ENCODE measurements at places on chromosomes 11 and 22. TPM values are rescaled to one million over a fixed set of nuclear protein-coding genes. Genes with fewer than 3 reads are reported as not detected.

DNA sequence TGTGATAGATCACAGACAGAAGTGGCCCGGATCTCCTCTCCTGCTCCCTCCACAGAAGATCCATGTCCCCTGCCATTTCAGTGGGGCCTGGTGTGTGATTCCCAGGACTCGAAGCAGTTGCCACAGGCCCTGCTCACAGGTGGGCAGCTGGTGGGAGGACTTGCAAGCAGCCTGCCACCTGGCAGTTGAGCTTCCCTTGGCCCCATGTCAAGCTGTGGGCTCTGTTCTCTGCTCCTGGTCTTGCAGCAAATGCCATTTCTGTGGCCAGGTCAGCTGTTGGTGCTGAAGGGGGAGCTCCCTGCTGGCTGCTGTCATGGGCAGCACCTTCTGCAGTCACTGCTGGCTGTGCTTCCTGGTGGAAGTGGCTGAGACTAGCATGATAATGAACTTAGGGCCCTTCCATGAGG, 59.1 kb upstream of the SLC22A12 start:
- no peaks in the 10 kb centered on the region for H3K36me3 ChIP-seq
- peaks cover 44% of the 10 kb centered on the region for H3K27me3 ChIP-seq
- no peaks in the 10 kb centered on the region for H3K4me1 ChIP-seq
- H3K27ac ChIP-seq: no peak overlapping the region

Gene OR8D1
- not detected for total RNA-seq

Gene CALCA
- 0.41 TPM for total RNA-seq

Gene BACE1
- 24.1 TPM for total RNA-seq

Gene MYEOV
- 0.47 TPM for total RNA-seq

DNA sequence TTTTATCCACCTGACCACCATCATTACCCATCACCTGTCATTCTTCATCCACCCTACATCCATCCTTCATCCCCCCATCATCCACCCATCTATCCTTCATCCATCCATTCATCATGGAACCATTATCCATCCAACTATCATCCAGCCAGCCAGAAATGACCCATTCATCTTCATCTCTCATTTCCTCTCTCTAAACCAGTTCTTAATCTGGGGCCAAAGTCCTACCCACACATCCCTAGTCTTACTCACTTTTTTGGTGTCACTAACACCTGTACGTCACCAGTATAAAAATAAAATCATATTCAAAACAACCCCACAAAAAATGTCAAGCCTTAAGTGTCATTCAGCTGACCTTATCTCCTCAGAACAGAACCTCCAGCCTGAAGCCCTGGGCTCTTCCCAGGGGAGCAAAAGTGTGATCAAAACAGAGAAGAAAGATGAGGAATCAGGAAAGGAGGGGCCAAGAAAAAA, 12.3 kb downstream of the SPI1 start:
- H3K4me3 ChIP-seq: no peak overlapping the region
- no peaks in the 10 kb centered on the region for H3K27me3 ChIP-seq
- no peaks in the 10 kb centered on the region for H3K36me3 ChIP-seq
- H3K27ac ChIP-seq: no peak overlapping the region

DNA sequence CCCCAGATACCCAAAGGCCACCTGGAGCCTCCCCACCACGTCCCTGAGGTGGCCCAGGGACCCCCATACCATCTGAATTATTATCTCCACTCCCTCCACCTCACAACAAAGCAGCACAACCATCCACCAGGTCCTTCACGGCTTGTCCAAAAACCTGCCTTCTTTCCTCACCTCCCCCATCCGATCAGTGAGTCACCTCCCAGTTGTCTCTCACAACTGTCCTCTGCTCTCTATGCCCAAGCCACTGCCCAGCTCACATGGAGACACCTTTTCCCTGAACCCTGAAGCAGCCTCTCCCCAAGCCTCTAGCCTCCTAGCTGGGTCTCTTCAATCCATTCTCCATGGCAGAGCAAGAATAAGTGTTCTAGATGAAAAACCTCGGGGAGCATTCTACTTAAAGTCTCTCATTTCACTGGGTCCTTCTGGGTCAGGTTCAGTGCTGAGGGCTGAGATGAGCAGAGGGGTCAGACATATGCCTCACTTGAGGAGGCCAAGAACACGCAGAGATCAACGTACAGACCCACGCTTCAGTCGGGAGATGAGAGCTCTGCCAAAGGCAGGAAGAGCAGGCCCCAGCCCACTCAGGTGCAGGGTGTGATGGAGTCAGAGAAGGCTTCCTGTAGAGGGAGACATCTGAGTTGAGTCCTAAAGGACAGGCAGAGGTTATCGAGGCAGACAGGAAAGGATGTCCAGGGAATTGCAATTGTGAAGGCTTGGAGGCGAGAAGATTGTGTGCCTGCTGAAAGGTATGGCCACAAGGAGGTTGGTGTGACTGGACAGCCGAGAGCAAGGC, 74.7 kb downstream of the PDE2A start:
- no peaks in the 10 kb centered on the region for H3K36me3 ChIP-seq
- no peak for DNase-seq
- no peak overlapping the region for H3K4me3 ChIP-seq
- H3K27ac ChIP-seq: no peak overlapping the region
- no peaks in the 10 kb centered on the region for H3K4me1 ChIP-seq

Gene MS4A6A
- 128 TPM for total RNA-seq

Gene ANO9
- total RNA-seq: 20.2 TPM

DNA sequence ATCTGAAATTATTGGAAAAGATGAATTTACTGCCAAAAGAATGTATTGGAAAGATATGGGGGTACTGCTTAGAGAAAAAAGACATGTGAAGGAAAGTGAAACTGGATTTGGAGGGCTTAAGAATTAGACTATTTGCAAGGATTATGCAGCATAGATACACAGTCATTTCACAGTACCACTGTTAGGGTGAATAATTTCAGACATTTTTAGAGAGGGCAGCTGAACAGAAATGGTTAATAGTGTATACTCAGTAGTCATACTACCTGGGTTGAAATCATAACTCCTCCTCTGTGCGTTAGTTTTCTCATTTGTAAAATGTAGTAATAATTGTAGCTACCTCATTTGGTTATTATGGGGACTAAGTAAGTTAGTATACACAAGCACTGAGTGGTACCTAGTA, 33.0 kb downstream of the GAS2 start:
- H3K4me3 ChIP-seq: no peak overlapping the region
- no peak overlapping the region for H3K27ac ChIP-seq
- H3K4me1 ChIP-seq: no peaks in the 10 kb centered on the region
- H3K36me3 ChIP-seq: no peaks in the 10 kb centered on the region
- H3K27me3 ChIP-seq: no peaks in the 10 kb centered on the region

Gene OR6T1
- not detected for total RNA-seq

DNA sequence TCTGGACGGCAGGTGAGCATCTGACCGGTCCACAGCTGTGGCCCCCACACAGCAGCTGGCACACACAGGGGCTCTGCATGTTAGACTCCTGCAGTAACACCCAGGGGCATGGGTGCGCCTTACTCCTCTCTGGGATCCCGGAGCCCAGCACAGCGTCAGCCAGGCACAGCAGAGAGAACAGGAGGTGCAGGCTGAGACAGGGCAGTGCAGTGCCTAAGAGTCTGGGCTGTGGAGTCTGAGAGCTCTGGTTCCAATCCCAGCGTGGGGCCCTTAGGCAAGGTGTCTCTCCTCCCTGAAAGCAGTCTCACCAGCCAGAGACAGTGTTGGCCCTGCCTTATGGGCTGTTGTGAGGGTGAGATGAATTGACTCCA, 2.3 kb downstream of the NUDT8 start:
- no peaks in the 10 kb centered on the region for H3K36me3 ChIP-seq
- peaks cover 20% of the 10 kb centered on the region for H3K4me1 ChIP-seq
- H3K4me3 ChIP-seq: no peak overlapping the region
- no peaks in the 10 kb centered on the region for H3K27me3 ChIP-seq
- H3K27ac ChIP-seq: no peak overlapping the region

GRCh38 chr11:73308961-73309919, 1.2 kb downstream of the ARHGEF17 start:
- peak; percentile 96 for DNase-seq
- peak overlapping the region; percentile 93 for H3K27ac ChIP-seq
- no peaks in the 10 kb centered on the region for H3K36me3 ChIP-seq
- H3K4me1 ChIP-seq: peaks cover 26% of the 10 kb centered on the region
- no peaks in the 10 kb centered on the region for H3K27me3 ChIP-seq

DNA sequence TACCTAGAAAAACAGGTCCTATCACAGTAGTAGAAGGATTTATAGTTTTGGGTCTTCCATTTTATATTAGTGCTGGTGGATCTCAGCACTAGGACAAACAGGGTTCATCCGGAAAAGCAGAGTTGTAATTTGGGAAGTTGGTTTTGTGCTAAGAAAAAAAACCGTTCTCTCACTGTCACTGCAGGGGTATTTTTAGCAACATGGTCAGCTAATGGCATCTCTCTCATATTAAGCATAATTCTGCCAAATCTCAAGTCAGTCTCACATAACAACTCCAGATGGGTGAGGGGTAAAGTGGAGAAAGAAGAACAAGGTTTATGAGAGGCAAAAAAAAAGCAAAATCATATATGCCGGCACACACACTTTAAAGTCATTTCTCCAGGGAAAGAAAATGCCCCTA, 51.6 kb upstream of the GDPD4 start:
- no peak overlapping the region for H3K4me3 ChIP-seq
- H3K4me1 ChIP-seq: no peaks in the 10 kb centered on the region
- H3K36me3 ChIP-seq: peaks cover 53% of the 10 kb centered on the region
- DNase-seq: no peak

Gene PTPRCAP
- 12.5 TPM for total RNA-seq

Gene MCHR1
- total RNA-seq: 0.23 TPM

- H3K36me3 ChIP-seq: no peaks in the 10 kb centered on the region
- H3K27ac ChIP-seq: peak overlapping the region; percentile 73
- peak; percentile 88 for DNase-seq
- H3K4me1 ChIP-seq: peaks cover 35% of the 10 kb centered on the region
These were observed 22.2 kb upstream of the CBX7 start for GRCh38 chr22:39174498-39175352.

DNA sequence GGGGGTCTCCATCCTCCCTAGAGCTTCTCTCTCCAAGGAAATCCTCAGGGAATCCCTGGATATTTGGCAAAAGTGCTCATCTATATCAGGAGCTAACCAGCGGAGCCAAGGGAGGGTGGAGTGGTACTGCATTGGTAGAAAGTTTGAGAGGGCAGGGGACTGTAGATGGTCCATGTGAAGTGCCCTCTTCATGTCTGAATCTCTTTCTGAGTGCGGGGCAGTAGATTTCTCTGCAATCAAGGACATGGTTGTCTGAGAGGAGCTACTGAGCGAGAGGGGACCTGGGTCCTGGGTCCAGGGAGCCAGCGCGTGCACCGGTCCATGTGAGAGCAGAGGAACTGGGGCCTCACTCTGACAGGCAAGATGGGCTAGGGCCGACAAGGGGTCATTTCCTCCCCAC, 701 bp downstream of the DIXDC1 start:
- DNase-seq: no peak
- H3K36me3 ChIP-seq: no peaks in the 10 kb centered on the region
- H3K4me1 ChIP-seq: peaks cover 13% of the 10 kb centered on the region
- H3K27ac ChIP-seq: no peak overlapping the region

DNA sequence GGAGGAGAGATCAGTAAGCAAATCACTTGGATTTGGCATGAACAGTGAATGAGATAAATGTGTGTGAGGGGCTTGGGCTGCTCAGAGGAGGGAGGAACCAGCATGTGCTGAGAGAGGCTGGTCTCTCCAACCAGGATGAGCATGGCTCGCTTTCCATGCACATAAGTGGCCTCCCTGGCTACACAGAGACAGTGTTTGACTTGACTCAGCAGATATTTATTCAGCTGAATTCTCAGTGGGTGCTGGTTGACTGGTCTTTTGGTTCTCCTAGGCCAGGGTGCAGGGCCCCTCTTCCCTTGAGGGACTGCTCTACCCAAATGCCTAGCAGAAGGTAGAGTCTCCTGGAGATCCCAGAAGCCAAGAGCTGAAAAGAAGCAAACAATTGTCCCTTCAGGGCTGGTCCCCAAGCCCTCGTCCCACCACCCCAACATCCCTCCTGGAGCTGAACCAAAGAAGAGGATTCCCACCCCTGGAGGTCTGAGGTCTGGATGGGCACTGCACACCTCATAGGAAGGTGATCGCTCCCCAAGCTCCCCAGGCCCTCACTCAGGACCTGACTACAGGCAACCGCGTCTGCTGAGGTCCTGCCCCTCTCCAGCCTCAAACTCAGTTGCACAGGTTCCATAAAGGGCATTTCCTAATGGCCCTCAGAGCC, 3.3 kb upstream of the TRIM29 start:
- H3K4me3 ChIP-seq: no peak overlapping the region
- no peaks in the 10 kb centered on the region for H3K36me3 ChIP-seq
- no peak for DNase-seq
- no peak overlapping the region for H3K27ac ChIP-seq
- H3K4me1 ChIP-seq: no peaks in the 10 kb centered on the region
- H3K27me3 ChIP-seq: no peaks in the 10 kb centered on the region

Gene RASL10A
- total RNA-seq: 0.96 TPM

Gene BCO2
- 3.9 TPM for total RNA-seq

Gene BARX2
- total RNA-seq: 0.17 TPM

GRCh38 chr11:125605417-125605816, 12.8 kb downstream of the STT3A start:
- H3K4me1 ChIP-seq: no peaks in the 10 kb centered on the region
- no peak for DNase-seq
- no peak overlapping the region for H3K27ac ChIP-seq
- no peaks in the 10 kb centered on the region for H3K27me3 ChIP-seq
- H3K4me3 ChIP-seq: no peak overlapping the region

Gene OR4D5
- total RNA-seq: not detected

- peak overlapping the region; percentile 34 for H3K27ac ChIP-seq
- DNase-seq: no peak
- peak overlapping the region; percentile 48 for H3K4me3 ChIP-seq
- peaks cover 12% of the 10 kb centered on the region for H3K27me3 ChIP-seq
- H3K4me1 ChIP-seq: no peaks in the 10 kb centered on the region
These were observed 10.6 kb upstream of the AIFM3 start for GRCh38 chr22:20956258-20957101.

DNA sequence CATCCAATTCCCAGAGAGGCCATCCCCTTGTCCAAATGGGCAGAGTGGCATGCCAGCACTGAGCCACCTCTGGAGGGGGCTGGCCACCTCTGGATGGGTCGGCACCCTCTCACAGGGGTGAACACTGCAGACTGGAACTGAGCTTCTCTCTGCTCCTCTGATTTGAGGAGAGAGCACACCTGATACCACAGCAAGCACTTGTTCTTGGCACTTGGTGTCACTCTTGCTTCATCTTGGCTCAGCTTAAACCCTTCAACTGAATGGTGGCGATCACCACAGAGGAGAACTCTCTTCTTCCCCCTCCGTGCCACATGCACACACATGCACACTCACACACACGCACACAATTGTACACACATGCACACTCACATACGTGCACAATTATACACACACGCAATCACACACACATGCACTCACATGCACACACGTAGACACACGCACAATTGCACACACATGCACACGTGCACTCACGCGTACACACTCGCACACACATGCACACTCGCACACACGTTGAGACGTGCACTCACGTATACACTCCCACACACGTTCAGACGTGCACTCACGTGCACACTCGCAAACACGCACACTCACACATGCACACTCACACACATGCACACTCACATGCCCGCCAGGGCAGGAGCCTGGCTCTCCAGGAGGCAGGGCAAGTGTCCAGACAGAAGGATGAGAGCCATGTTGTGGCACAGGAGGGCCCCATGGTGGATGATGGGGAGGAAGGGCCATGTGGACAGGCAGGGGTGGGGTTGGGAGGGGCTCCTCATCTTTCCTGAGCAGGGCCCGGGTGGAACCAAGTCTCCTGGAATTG, 23.4 kb downstream of the OVOL1 start:
- H3K4me1 ChIP-seq: peaks cover 24% of the 10 kb centered on the region
- no peak overlapping the region for H3K27ac ChIP-seq
- no peak for DNase-seq
- H3K27me3 ChIP-seq: no peaks in the 10 kb centered on the region
- H3K4me3 ChIP-seq: no peak overlapping the region

- peak overlapping the region; percentile 47 for H3K4me3 ChIP-seq
- no peak overlapping the region for H3K27ac ChIP-seq
- DNase-seq: no peak
- peaks cover 59% of the 10 kb centered on the region for H3K4me1 ChIP-seq
These were observed 4.3 kb upstream of the GP1BB start for GRCh38 chr22:19719050-19719482.

Measured in left lung (tissue), 14 donors.